ENCODE measurements at places on chromosomes 2 and 18.

DNA sequence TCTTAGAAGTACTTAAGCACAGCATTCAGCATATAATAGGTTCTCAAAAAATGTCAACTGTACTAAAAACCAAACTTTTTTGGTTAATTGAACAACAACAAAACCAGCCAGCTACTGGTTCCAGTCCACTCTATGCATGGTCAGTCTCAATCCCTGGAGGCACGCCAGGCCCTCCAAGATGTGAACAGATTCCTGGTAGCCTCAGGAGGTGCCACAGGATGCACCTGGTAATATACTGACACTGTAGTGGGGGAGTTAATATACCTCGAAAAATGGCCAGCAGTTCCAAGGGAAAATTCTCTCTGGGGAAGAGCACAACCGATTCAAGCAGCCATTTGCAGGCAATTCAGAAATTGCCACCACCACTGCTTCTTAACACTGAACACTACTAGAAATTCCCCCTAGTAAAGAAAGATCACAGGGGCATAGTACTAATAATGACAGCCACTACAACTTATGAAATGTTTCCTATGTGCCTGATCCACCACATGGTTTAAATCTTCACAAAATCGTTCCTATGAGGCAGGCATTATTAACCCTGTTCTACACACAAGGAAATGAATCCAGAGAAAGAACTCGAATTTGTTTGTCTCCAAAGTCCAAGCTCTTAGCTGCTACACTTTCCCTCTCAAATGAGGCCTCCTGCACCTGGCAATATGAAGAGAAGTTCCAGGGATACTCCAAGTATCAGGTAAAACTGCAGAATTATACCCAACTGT, 3.4 kb downstream of the MGAT4A start:
- DNase-seq: no peak

DNA sequence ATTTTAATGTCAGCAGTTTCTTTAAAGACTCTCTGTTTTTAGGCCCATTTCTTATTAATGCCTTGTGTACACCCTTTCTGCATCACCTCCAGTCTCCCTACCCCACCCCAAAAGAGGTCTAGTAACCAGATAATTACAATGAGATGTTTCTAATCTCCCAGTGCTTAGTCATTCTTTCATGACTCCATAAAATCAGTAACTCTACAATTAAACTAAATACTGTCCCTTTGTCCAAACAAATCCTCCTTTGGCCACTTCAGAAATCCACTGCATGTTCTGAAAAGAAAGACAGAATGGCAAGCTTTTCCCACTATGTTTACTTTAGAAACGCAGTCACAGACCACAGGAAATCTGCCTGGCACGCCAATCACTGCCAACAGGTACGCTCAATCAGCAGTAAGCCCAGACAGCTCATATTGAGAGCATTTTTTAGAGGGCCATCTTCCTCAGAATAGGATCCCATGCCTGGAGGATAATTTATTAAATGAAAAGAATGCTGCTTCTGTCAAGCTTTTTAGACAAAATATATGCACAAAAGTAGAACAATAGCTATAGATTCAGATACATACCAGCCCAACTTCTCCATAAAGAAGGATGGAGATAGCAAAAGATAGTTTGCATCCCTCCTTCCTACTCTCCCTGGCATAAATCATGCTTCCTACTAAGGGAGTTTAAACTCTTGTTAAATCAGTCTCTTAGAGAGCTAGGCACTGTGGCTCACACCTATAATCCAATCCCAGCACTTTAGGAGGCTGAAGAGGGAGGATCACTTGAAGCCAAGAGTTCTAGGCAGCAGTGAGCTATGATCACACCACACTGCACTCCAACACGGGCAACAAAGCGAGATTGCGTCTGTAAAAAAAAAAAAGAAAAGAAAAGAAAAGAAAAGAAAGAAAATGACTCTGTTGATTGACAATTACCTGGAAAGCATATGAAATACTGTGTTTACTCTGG, 14.6 kb downstream of the CLASP1 start:
- DNase-seq: no peak

DNA sequence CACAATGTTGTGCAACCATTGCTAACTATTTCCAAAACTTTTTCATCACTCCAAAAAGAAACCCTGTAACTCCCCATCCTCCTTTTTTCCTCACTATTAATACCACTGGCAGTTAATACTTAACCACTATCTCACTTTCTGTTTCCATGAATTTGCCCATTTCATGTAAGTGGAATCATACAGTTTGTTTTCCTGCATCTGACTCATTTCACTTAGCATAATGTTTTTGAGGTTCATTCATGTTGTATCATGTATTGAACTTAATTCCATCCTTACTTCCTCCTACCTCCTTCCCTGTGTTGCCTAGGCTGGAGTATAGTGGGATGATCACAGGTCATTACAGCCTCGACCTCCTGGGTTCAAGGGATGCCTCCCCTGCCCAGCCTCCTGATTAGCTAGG, 68.3 kb downstream of the FAM117B start:
- no peak for DNase-seq

- DNase-seq: no peak
Measured at GRCh38 chr2:219037783-219038499, 3.4 kb downstream of the CFAP65 start.

- no peak for DNase-seq
Measured at GRCh38 chr2:156526950-156527636, 90.9 kb downstream of the GPD2 start.

- DNase-seq: no peak
Measured at GRCh38 chr2:69612707-69613106, 30.8 kb downstream of the AAK1 start.

- DNase-seq: no peak
Measured at GRCh38 chr2:45370369-45370768, 240.7 kb downstream of the SRBD1 start.

GRCh38 chr2:45396671-45397070, 214.4 kb downstream of the SRBD1 start:
- DNase-seq: no peak

GRCh38 chr2:144439993-144440392, 79.9 kb downstream of the ZEB2 start:
- no peak for DNase-seq

DNA sequence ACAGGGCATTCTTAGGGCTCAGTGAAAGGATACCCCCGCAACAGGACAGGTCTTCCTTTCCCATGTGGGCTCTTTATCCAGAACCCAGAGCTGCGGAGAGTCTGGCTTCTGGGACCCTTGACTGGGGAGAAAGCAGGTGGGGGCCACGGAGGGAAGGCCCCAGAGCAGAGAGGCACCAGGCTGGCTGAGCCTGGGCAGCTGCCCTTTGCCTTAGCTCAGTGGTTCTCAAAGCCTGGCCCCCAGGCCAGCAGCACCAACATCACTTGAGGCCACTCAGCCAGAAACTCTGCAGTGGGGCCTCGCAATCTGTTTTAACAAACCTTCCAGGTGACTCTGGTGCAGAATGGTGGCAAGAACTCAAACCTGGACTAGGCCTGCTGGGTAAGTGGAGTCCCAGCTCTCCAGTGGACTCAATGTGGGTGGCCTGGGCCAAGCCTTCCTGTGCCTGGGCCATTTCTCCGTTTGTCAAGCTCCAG, 1.6 kb upstream of the TMEM37 start:
- no peak for DNase-seq

- no peak for DNase-seq
Measured at GRCh38 chr2:236157366-236157765, 10.8 kb downstream of the GBX2 start.

- DNase-seq: no peak
Measured at GRCh38 chr2:10901160-10901939, 10.4 kb upstream of the KCNF1 start.

Measured in frontal cortex (tissue), 4 donors.